ENCODE measurements at places on chromosomes 16 and 17. TPM values are rescaled to one million over a fixed set of nuclear protein-coding genes. Genes with fewer than 3 reads are reported as not detected.

DNA sequence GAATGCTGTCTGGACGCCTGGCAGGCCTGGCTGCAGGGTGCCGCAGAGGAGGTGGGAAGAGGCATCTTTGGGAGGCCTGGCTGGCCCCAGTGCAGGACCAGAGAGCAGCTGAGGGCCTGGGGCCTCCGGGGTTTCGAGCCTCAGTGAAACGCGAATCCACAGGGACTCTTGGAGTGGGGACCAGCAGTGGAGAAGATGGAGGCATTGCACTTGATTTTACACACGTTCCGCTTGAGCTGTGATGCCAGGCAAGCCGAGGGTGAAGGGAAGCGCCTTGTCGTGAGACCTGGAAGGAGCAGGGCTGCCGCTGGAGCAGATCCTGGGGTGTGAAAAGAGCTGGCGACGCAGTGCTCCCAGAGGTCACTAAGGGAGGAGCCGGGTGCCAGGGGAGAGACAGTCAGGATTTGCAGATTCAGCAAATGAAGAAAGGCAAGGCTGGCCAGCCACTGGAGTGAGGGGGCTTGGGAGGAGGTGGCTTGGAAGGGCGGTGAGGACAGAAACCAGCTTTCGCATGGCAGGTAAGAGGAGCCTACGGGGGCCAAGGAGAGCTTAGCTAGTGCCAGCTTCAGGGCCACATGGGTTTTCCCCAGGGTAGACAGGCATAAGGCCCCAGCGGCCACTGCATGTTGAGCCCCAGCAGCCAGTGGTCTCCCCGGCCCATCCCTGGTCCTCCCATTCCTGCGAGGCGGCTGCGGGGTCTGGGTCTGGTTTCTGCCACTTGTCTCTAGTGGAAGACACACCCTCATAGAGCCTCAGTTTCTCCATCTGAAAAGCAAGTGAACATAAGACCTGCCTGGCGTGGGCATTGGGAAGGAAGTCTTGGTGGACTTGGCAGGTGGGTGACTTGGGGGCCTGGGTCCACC lies 175.2 kb upstream of the CHMP6 start:
- peak; percentile 69 for DNase-seq

DNA sequence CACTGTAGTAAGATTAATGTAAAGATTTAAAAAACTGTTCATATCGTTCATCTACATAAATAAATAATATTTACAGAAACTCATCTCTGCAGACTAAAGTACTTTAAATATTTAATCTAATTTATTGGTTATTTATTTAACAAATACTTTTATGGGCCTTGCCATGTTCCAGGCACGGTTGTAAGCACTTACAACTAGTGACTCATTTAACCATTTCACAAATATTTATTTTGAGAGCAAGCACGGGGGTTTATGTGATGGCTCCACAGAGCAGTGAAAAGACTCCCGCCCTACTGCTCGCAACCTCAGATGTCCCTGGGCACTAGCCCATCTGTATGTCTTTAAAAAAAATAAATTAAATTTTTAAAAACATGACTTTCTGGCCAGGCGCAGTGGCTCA lies 575.9 kb downstream of the WWOX start:
- DNase-seq = no peak

GRCh38 chr17:20281860-20282259 lies 185.5 kb downstream of the LGALS9B start:
- DNase-seq = no peak

- no peak for DNase-seq
Measured at GRCh38 chr16:303760-304505, 21.0 kb downstream of the PDIA2 start.

DNA sequence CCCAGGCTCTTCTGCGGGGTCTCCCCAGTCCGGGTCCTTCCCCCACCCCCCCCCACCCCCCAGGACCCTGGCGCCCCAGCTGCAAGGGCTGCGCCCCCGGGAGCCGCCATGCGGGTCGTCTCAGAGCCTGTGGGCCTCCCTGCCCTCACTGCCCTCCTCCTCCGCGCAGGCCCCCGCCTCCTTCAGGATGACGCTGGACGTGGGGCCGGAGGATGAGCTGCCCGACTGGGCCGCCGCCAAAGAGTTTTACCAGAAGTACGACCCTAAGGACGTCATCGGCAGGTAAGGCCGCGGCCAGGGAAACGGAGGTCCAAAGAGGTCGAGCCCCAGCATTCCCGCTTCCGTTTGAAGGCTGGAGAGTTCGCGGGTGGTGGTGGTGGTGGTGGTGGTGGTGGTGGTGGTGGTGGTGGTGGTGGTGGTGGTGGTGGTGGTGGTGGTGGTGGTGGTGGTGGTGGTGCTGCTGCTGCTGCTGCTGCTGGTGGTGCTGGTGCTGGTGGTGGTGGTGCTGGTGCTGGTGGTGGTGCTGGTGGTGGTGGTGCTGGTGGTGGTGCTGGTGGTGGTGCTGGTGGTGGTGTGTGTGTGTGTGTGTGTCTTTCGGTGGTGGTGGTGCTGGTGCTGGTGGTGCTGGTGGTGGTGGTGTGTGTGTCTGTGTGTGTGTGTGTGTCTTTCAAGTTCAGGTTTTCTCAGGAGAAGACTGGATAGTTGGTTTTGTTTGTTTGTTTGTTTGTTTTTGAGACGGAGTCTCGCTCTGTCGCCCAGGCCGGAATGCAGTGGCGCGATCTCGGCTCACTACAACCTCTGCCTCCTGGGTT lies 615 bp downstream of the PHKG2 start:
- DNase-seq = peak; percentile 76

DNA sequence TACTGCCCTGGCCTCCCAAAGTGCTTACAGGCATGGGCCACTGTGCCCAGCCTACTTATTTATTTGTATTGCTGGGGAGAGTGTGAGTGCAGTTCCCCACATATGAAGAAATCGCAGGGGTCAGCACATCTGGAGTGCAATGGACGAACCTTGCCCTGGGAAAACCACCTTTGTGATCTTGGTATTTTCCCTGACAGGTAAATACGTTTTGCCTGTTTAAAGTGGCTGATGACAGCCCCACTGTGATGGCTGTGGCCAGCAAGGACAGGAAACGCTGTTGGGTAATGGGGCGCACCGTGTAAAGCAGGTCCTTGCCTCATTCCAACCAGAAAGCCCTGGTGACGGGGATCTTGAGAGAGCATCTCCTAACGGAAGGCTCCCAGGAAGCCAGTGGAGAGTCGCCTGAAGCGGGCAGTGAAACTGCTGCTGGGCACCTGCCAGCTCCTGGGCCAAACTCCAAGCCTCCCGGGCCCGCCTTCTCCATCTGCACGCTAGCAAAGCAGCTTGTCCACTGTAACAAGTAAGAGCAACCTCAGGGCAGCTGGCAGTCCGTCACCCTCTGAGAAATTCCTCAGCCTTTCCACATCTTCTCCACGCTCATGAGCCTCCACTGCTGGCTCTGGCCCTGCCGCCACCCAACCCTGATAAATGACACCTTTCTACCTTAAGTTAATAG lies 17.5 kb downstream of the EMC8 start:
- DNase-seq = no peak

DNA sequence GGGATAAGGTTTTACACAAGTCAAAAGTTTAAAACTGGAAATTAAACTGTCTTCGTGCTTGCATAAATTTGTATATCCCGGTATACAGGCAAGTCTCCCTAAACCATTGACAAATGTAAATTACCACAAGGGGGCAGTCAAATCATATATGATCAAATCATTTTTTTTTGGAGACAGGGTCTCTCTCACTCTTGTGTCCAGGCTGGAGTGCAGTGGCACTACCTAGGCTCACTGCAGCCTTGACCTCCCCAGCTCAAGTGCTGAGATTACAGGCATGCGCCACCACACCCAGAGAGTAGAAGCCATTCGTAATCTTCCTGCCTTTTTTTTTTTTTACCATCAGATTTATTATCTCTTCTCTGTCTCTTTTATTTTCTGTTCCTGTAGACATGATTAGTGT lies 18.5 kb downstream of the TOP2A start:
- no peak for DNase-seq

DNA sequence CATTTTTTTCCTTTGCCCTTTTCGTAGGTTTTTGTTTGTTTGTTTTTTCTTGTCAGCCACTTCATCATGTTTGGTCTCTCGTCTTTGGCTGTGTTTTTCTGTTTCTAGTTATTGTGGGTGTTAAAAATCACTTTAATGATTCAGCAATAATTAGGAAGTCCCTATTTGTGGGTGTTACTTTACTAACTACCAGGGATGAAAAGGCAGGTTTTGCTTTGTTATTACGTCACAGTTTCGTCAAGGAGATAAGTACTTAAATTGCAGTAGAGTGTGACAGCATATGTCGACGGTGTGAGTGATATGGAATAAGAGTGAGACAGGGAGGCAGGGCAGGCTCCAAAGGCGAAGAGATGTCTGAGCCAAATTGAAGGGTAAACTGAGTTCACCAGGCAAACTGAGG lies 479.6 kb downstream of the WWOX start:
- DNase-seq = no peak

DNA sequence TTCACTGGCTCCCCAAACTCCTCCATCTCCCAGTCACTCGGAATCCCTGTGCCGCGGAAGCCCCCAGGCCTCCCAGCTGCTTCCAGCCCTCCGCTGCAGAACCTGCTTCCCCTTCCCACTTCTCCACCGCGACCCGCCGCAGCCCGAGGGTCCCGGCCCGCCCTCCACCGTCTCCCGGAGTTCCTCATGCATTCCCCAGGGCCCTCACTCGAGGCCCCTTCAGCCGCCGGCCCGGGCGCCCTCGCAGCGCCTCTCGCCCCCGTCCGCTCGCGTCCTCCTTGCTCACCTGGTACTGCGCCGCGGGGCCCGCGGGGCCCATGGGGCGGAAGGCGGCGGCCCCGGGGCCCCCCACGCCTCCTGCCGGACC lies 329 bp downstream of the SMARCD2 start:
- DNase-seq = no peak

GRCh38 chr16:52783616-52784015 lies 236.7 kb upstream of the TOX3 start:
- DNase-seq = no peak

DNA sequence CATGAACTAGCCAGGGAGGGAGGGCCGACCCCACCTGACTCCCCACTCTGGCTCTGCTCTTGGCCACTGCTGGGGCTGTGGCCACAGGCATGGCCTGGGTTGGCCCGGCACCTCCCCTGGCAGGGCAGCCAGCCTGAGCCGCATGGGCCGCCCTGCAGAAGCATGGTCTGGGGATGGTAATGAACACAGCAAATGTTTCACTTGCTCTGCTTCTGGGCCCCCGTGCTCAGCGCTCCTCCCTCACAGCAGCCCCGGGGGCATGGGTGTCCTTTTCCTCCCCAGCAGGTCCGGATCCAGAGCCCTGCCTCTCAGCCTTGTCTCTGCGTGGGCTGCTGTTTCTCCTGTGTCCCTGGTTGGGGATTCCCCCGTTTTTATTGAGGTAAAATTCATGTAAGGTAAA lies 30.9 kb upstream of the KCNJ12 start:
- peak; percentile 67 for DNase-seq

DNA sequence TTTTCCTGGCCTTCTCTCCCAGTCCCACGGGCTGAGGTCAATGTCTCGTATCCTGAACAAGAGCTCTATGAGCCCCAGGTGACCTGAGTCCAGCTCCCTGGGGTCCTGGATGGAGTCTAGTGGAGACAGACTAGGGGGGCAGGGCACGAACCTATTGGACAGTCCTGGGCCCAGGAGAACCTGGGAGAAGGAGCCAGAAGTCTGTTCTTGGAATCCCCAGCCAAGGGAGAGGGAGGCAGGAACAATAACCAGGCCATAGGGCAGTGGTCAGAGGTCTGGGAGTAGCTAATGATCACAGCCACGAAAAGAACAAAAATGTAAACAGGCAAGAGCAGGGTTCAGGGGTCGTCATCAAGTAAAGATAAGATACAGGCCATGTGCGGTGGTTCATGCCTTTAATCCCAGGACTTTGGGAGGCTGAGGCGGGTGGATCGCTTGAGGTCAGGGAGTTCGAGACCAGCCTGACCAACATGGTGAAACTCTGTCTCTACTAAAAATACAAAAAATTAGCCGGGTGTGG lies 60.8 kb downstream of the COPRS start:
- DNase-seq = no peak

- no peak for DNase-seq
Measured at GRCh38 chr16:73288520-73288919, 240.6 kb upstream of the ZFHX3 start.

GRCh38 chr16:74738113-74738541 lies 36.5 kb downstream of the FA2H start:
- no peak for DNase-seq

PARD6A gene
- 3.4 TPM for total RNA-seq

RBFOX1 gene
- 27.1 TPM for total RNA-seq

NRN1L gene
- 2.1 TPM for total RNA-seq
